ENCODE measurements at places on chromosomes 13 and 19.

DNA sequence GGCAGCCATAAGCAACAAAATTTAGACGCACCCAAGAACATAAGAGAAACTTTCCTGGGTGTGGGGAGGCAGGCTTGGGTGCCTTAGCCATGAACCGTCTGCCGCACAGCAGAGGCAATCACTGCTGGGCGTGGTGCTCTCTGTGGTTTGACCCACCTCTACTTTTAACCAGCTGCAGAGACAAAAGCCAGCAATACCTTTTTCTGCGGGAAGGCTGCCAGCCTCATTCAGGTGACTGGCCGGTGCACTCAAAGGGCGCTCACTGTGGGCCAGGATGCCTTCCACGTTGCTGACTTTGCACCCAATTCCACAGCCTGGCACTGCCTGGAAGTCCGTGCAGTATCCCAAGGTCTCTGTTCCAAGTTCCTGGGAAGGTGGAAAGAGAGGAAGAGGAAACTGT is 69.1 kb downstream of the ATP7B start:
- no peak overlapping the region for H3K4me3 ChIP-seq
- H3K4me1 ChIP-seq: no peaks in the 10 kb centered on the region
- no peak for DNase-seq
- H3K36me3 ChIP-seq: no peaks in the 10 kb centered on the region
- H3K27me3 ChIP-seq: no peaks in the 10 kb centered on the region

DNA sequence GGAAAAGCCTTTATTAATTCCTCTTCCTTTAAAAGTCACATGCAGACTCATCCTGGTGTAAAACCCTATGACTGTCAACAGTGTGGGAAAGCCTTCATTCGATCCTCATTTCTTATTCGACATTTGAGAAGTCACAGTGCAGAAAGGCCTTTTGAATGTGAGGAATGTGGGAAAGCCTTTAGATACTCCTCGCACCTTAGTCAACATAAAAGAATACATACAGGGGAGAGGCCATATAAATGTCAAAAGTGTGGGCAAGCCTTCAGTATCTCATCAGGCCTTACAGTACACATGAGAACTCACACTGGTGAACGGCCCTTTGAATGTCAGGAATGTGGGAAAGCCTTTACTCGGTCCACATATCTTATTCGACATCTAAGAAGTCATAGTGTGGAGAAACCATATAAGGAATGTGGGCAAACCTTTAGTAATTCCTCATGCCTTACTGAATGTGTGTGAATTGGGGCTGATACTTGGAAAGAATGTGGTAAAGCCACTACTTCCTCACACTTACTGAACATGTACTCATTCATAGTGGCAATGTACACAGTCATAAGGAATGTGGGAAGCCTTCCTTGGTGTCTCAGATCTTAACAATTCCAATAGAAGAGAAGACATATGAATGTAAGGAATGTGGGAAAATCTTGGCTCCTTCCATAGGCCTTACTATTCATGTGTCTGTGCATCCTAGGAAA is 18.8 kb downstream of the ZNF559 start:
- H3K36me3 ChIP-seq: peaks cover 38% of the 10 kb centered on the region
- no peak for DNase-seq
- H3K4me1 ChIP-seq: no peaks in the 10 kb centered on the region
- no peak overlapping the region for H3K4me3 ChIP-seq

DNA sequence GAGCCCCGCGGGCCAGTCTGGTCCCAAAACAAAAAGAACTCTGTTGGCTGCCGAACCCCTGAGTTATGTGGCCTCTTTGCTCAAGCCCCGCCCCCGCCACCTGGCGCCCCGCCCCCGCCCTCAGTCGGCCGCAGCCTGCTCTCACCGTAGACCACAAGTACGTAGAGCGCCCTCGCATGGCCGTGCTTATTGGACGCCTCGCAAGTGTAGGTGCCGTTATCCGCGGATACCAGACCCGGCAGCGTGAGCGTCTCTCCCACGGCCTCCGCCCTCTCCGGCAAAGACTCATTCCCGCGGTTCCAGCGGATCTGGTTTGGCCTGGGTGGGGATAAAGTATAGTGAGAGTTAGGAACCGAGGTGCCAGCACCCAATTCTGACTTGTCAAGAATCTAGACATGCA is 5.5 kb upstream of the ZNF428 start:
- H3K27me3 ChIP-seq: peaks cover 4% of the 10 kb centered on the region
- no peak for DNase-seq
- H3K4me3 ChIP-seq: no peak overlapping the region
- no peak overlapping the region for H3K27ac ChIP-seq
- H3K36me3 ChIP-seq: no peaks in the 10 kb centered on the region
- peaks cover 4% of the 10 kb centered on the region for H3K4me1 ChIP-seq

DNA sequence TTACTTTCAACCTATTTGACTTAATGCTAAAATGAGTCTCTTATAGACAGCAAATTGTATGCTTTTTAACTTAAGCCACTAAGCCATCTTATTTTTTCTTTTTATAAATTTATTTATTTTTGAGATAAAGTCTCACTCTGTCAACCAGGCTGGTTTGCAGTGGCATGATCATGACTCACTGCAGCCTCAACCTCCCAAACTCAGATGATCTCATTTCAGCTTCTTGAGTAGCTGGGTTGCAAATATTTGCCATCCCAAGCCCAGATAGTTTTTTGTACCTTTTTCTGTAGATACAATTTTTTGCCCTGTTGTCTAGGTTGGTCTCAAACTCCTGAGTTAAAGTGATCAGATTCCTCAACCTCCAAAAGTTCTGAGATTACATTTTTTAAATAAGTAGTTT is 27.1 kb downstream of the ZNF714 start:
- no peaks in the 10 kb centered on the region for H3K27me3 ChIP-seq
- no peak overlapping the region for H3K27ac ChIP-seq
- DNase-seq: no peak

- no peak overlapping the region for H3K27ac ChIP-seq
- no peak for DNase-seq
- no peaks in the 10 kb centered on the region for H3K27me3 ChIP-seq
- H3K4me3 ChIP-seq: no peak overlapping the region
- H3K4me1 ChIP-seq: no peaks in the 10 kb centered on the region
Observed at GRCh38 chr19:4042731-4043082, 24.0 kb downstream of the ZBTB7A start.

DNA sequence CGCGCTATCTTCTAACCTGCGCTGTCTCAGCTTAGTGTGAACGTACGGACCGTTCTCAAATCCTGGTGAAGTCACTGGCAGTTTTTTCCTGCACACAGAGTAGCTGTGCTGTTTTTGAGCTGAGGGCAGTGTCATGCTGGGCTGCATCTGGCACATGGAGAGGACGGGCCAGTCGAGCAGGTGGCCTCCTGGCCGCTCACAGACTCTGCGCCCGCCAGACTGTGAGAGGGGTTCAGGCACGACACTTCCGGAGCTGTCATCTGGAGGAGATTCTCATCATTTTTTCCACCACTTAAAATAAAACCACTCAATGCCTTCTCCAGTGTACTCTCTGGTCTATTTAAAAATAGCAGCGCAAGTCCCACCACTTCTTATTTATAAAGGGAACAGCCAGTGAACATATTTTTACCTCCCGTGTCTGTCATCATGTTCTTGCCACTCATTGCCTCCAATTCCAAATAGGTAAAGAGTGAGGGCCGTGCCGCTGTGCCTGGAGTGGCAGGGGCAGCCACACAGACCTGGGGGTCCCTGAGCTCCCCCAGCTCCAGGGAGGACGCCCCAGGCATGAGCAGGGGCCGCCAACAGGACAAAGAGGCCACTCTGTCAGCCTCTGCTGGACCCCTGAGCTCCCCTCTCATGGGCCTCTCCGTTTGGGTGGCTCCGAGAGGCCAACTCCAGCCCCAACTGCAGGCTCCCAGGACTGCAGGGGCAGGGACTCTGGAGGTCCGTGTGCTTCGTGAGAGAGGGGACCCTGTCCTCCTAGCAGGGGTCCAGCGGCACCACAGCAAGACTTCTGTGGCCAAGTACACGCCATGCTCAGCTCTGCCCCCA is 36.9 kb upstream of the GRTP1 start:
- H3K36me3 ChIP-seq: peaks cover 35% of the 10 kb centered on the region
- DNase-seq: no peak
- no peak overlapping the region for H3K4me3 ChIP-seq
- peaks cover 61% of the 10 kb centered on the region for H3K4me1 ChIP-seq
- no peaks in the 10 kb centered on the region for H3K27me3 ChIP-seq
- peak overlapping the region; percentile 86 for H3K27ac ChIP-seq

DNA sequence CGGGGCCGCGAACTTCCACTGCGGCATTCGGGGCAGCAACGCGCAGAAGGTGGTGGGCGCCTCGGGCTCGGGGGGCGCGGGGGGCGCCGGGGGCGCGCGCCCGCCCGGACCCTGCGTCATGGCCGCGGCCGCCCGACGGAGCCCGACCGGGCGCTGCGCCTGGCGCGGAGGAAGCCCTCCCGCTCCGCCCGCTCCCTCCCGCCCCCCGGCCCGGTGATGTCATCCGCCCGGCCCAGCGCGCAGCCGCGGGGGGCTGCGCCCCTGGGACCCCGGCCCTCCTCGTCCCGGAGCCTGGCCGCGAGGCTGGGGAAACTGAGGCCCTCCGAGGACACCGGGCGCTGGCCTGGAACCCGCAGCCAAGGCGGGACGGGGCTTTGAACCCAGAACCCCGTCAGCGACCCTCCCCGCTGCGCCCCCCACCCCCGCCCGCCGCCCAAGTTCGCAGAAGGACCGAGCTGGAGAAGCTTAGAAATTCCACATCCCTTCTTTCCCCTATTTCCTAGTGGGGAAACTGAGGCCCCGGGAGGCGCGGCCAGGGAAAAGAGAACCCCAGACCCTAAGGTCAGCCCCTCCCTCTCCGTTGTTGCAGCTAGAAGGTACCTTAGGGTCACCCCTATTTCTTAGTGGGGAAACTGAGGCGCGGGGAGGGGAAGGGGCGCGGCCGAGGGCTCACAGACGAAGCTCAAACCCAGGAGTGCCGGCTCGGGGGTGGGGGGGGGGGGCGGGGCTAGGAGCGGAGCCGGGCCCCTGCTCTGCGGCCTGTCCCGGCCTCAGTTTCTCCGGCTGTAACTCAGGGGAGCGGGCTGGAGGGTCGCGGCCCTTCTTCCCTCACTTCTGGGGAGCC is at the start of gene SHC2:
Gene SHC2 (minus strand): TSS at position 157 of the 844 bp plus-strand sequence. CDS start 37 bp downstream, at position 120.
- no peak for DNase-seq
- H3K36me3 ChIP-seq: no peaks in the 10 kb centered on the region
- H3K4me1 ChIP-seq: peaks cover 5% of the 10 kb centered on the region
- no peak within 1 kb of the TSS for H3K27ac ChIP-seq
- peaks cover 22% of the 10 kb centered on the region for H3K27me3 ChIP-seq
- H3K4me3 ChIP-seq: peak within 1 kb of the TSS; percentile 13

- DNase-seq: no peak
- H3K27ac ChIP-seq: no peak overlapping the region
- no peak overlapping the region for H3K4me3 ChIP-seq
- H3K36me3 ChIP-seq: peaks cover 11% of the 10 kb centered on the region
- H3K27me3 ChIP-seq: no peaks in the 10 kb centered on the region
Observed at GRCh38 chr19:57566396-57567265, 7.0 kb upstream of the ZNF550 start.

DNA sequence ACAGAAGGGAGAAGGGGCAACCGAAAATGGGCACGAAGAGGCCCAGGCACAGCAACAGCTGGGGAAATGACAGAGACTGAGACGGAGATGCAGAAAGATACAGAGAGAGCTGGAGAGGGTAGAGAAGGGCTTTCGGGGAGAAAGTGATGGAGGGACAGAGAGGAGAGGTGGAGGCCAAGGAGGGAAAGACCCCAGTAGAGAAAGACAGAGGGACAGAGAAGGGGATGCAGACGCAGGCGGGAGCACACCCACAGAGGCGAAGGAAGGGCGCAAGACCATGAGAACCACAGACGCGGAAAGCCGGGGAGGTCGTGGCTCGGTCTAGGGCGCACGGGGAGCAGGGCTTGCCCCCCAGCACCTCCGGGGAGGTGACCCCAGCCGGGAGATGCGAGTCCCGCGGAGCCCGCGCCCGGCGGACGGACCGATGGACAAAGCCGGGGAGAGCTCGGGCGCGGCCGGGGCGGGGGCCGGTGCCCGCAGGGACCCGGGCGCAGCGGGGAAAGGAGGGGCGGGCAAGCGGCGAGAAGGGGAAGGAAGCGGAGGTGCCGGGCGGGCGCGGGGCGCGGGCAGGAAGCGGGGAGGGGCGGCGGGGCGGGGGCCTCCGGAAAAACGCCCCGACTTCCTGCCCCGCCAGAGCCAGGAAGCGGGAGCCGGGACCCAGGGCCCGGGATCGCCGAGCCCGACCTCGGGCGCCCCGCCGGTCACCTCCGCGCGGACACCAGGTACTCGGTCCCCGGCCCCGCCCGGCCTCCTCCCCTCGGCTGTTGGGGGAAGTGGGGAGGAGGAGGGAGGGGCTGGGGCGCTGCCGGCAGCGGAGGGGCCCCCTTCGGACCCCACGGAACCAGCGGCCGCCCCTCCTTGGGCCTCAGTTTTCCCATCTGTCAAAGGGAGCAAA is at the start of gene ARHGEF1:
Gene ARHGEF1 (plus strand): TSS at position 617 of the 895 bp plus-strand sequence. CDS start 4,899 bp downstream, outside the sequence.
- H3K36me3 ChIP-seq: peaks cover 18% of the 10 kb centered on the region
- 0 out of 2 replicates have a peak within 1 kb of the TSS, but pooled peaks have one; percentile 12 for H3K27ac ChIP-seq
- DNase-seq: peak; percentile 60
- H3K4me3 ChIP-seq: peak within 1 kb of the TSS; percentile 72
- no peaks in the 10 kb centered on the region for H3K27me3 ChIP-seq

- no peaks in the 10 kb centered on the region for H3K36me3 ChIP-seq
- H3K27ac ChIP-seq: no peak overlapping the region
- no peak overlapping the region for H3K4me3 ChIP-seq
- peaks cover 19% of the 10 kb centered on the region for H3K27me3 ChIP-seq
- no peaks in the 10 kb centered on the region for H3K4me1 ChIP-seq
Observed at GRCh38 chr13:108408672-108409071, 139.2 kb downstream of the TNFSF13B start.

DNA sequence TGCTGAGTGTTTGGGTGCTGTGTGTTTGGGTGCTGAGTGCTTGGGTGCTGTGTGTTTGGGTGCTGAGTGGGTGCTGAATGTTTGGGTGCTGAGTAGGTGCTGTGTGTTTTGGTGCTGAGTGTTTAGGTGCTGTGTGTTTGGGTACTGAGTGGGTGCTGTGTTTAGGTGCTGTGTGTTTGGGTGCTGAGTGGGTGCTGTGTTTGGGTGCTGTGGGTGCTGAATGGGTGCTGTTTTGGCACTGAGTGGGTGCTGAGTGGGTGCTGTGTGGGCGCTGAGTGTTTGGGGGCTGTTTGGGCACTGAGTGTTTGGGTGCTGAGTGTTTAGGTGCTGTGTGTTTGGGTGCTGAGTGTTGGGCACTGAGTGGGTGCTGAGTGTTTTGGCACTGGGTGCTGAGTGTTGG is 48.5 kb upstream of the F7 start:
- H3K36me3 ChIP-seq: no peaks in the 10 kb centered on the region
- no peak overlapping the region for H3K4me3 ChIP-seq
- H3K27ac ChIP-seq: no peak overlapping the region
- DNase-seq: no peak

- peaks cover 5% of the 10 kb centered on the region for H3K27me3 ChIP-seq
- DNase-seq: no peak
Observed at GRCh38 chr13:25192936-25193335, 20.8 kb upstream of the AMER2 start.

DNA sequence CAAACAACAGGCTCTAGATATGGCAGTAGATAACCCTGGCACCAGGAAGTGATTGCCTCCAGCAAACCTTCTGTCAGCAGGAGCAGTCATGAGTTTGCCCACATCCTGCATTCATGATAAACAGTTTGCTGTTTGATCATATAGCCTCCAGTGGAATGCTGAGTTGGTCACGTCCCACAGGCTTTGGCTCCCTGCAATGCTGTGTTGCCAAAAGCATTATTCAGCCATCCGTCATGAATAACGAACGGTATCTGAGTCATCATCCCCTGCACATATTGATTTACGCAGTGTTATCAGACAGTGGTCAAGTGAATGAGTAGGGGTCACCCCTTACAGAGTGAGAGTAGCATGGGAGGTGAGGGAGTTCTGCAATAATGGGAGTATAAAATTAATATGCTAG is 21.9 kb upstream of the ZNF432 start:
- H3K27ac ChIP-seq: no peak overlapping the region
- no peaks in the 10 kb centered on the region for H3K4me1 ChIP-seq
- H3K4me3 ChIP-seq: no peak overlapping the region
- no peak for DNase-seq
